Vagina (tissue), 2 donors: ENCODE measurements at places on chromosomes 4 and X.

GRCh38 chr4:8830611-8831200 lies 40.9 kb downstream of the HMX1 start:
- peak; percentile 75 for DNase-seq

GRCh38 chr4:184433258-184433892 lies 41.0 kb downstream of the IRF2 start:
- DNase-seq, result no peak

DNA sequence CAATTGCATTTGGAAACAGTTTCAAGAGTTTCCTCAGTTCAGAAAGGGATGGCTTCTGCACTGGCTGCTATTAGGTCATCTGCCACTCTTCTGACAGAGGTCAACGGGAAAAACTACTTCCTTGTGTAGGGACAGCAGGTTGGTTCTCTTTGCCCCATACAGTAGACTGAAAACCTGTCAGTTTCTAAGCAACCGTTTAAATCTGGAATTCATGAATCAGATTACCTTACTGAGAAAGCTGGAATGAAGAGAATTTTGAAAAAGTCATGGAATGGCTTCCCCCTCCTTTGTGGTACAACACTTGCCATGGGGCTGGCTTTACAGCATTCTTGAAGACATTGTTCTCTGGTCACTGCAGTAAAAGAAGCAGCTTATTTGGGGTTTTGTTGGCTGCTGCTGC lies 240.3 kb downstream of the IL1RAPL2 start:
- no peak for DNase-seq

DNA sequence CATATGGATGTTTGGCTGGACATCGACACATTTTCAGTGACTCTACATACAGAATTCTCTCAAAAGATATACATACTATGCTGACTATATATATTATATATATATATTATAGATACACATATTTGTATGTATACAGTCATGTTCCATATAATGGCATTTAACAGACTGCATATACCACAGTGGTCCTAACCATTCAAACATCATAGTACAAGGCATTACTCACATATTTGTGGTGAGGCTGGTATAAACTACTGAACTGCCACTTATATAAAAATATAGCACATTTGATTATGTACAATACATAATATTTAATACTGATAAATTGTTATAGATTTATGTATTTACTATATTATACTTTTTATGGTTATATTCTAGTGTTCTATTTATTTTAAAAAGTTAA lies 168.5 kb downstream of the IL15 start:
- no peak for DNase-seq

GRCh38 chr4:88027611-88028608 lies 20.5 kb downstream of the PKD2 start:
- no peak for DNase-seq

DNA sequence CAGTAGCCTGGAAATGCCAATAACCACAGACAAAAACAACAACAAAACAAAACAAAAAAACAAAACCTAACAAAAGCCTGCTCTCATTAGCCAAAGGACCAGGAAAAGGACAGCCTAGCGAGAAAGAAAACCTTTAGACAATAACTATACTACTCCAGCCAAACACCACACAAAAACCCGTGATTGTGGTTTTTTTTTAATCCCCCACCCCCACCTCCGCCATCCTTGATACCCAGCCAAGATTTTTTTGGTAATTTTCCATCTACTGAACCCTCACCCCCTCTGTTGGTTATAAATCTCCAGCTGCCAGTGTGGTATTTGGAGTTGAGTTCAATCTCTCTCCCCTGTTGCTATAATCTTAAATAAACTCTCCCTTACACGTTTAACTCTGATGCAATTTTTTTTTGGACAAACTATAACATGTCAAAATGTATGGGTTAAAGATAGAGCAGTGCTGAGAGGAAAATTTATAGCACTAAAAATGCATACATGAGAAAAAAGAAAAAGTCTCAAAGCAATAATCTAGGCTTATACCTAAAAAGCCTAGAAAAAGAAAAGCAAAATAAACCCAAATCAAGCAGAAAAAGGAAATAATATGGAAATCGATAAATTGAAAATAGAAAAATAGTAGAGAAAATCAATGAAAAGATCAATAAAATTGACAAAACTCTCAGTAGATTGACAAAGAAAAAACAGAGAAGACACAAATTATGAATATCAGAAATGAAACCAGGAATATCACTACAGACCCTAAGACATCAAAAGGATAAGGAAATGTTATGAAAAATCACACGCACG lies 83.7 kb downstream of the NAT8L start:
- DNase-seq, result no peak

DNA sequence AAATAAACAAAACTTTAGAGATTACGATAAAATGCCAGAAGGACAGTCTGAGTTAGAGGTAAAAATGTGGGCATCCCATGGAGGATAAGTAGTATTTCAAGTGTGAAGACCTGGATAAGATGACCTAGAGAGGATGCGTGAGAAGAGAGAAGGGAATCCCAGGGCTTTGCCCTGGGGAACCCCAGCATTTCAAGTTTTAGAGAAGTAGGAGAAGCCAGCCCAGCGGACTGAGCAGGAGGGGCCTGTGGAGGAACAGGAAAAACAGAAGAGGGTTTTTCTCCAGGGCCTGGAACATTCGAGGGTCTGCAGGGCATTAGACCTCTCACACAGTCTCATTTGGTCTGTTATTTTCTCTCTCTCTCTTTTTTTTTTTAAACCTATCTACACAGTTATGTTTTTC lies 2.9 kb upstream of the CFP start:
- no peak for DNase-seq

DNA sequence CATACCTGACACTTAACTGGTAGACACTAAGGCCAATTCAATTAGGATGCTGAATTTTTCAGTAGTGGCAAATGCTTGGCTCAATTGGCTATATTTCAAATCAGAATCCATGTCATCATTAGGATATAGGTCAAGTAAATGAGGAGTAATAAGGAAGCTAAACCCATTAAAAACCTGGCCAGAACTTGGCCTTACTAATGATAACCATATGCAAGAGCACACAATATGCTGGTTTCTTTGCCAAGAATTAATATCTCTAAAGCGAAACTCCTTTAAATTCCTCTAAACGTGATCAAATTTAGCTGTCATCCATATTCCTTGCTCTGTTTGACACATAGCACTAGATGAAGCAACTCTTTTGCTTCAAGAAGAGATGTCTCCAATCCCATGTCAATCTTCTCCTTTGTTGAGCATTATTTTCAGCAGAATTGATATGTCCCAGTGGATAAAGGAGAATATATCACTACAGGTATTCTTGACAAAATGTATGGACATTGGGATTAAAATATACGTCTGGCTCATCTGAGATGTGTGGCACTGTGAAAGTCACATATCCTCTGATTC lies 206.1 kb upstream of the ANKRD50 start:
- DNase-seq, result no peak

DNA sequence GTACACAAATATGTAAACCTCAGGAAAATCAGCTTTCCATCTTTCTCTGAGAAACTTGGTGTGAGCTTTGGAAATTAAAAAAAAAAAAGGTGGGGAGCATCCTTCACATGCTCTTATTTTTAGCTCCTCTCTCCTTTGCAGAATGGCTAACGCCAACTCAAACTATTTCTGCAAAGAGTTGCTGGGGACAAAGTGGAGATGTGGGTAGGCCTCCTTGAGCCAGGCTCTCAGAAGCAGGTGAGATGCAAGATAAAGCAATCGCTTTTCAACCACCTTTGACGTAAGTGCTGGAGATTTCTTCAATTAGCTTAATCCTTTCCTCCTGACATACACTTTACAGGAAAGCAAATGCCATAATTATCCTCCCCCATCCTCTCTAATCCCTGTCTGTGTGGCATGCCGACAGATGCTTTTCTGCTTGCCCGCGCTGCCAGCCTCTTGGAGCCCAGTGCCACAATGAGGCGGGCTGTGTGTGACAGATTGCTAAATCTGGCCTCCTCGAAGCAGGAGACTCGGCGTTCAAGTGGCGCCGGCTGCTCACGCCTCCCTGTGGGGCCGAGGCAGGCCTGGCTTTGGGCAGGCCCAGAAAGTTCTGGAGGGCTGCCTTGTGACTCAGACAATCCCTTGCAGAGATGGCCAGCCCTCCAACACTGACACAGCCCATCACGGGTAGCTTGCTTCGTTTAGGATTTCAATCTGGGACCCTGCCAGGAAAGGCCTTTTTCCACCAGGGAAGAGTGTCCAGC lies 64.9 kb upstream of the SOD3 start:
- no peak for DNase-seq

- DNase-seq, result no peak
These were observed 42.5 kb downstream of the VGLL1 start for GRCh38 chrX:136574548-136574947.

DNA sequence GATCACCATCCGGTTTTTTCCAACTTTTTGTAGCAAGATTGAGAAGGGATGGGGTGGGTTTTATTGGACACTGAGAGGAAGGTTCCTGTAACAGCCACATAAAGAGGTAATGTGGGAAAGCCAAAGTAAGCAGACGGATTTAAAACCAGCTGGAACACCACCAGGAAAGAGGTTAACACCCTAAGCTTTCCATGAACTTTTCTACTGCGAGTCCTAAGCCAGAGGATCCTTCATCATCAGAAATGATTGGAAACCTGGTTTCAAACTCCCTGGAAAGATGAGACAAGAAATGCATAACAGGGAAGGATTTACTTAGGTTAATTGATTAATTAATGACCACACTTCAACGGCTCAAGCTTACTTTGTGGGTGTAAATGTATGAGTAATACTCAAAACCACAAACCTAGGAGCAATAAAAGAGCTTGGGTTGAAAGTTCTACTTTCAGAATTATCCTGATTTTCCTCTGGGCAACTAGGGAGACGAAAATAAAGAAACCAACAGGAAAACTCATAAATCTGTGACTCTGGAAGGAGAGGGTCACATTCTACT lies 91.5 kb downstream of the COX18 start:
- DNase-seq, result no peak

- DNase-seq, result no peak
These were observed 152.1 kb downstream of the FMR1NB start for GRCh38 chrX:148133105-148133725.

- no peak for DNase-seq
These were observed 432.8 kb downstream of the ANKRD50 start for GRCh38 chr4:124279741-124280140.

DNA sequence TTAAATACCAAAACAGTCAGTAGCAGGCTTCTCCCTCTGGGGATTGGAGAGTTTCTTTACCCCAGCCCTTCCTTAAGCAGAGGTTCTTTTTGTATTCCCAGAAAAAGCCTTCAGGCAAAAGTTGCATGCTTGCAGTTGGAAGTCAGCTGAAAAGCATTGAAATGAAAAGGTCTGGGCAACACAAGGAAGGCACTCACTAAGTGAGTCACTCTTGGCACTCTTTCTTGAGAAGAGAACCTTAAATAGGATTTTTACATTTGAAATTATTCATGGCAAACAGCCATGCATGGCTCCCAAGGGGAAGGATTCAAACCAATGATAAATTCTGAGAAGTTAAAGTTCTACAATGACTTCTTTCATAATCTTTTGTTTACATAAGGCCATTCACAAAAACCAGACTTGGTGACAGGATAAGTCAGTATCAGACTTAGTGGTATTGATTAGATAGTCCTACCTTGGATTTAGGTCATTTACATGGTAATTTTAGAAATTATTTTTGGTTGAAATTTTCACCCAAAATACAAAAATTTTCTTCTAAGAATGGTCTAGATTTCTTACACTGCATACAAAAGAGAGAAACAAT lies 2068.9 kb downstream of the PCDH7 start:
- DNase-seq, result no peak

DNA sequence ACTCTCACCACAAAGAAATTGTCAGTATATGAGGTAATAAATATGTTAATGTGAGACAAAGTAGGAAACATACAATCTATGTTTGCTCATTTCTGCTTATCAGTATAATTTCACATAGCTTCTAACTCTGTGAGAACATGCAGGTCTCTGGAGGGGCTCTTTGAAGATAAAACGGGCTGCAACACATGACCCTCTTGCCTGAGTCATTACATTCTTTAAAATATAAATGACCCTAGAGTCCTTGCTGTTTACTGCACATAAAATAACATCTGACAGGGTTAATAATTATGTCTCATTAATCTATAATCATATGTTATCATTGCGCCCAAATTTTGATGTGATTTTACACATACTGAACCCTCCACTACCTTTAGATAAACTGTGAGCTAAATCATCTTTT lies 681.5 kb downstream of the ARAP2 start:
- no peak for DNase-seq

- no peak for DNase-seq
These were observed 62.1 kb upstream of the CCDC160 start for GRCh38 chrX:134174859-134175258.
